ENCODE measurements at places on chromosomes 16 and 17.
A peak's percentile ranks its signal among the peaks of the same experiment; 100 is the strongest.

- no peak for DNase-seq
These were observed 169.2 kb downstream of the LAT start for GRCh38 chr16:29154088-29154487.

DNA sequence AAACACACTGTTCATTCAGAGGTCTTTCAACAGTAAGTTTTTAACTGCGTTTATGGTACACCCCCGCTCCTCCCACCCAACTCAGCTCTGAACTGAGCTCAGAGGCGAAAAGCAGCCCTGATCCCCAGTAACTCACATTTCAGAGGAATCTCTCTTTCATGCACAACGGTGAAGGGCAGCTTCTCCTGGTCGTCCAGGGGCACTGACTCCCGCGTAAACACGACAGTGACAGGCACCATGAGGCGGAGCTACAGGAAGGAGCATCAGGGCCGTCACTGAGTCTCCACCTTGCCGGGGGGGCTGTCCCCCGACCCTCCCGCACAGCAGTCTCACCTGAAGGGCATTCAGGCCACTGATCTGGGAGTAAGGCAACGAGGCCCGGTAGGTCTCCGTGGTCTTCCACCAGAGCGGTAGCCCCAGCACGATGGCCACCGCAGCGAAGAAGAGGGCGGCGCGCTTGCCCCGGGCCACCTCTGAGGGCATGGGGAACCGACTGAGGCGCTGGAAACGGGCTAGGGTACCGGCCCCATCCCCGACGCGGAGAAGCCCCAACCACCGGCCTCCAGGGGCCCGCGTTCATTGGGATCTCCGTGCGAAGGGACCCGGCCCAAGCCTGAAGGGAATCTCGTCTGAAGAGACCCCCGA lies 486 bp downstream of the PIGS start:
- peak; percentile 44 for DNase-seq

GRCh38 chr16:29775742-29776408 lies 2.2 kb upstream of the ZG16 start:
- no peak for DNase-seq

GRCh38 chr16:48822431-48822830 lies 212.5 kb upstream of the N4BP1 start:
- DNase-seq: no peak

- DNase-seq: peak; percentile 71
These were observed 19.9 kb upstream of the ZNF750 start for GRCh38 chr17:82859431-82860403.

DNA sequence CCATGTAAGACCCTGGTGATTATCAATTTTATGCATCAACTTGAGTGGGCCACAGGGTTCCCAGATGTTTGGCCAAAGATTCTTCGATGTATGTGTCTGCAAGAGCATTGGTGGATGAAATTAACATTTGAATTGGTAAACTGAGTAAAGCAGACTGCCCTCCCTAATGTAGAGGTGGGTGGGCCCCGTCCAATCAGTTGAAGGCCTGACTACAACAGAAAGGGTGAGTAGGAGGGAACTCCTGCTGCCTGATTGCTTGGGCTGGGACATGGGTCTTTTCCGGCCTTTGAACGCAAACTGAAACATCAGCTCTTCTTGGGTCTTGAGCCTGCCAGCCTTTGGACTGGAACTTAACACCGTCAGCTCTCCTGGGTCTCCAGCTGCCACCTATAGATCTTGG lies 90.6 kb downstream of the BMERB1 start:
- no peak for DNase-seq

DNA sequence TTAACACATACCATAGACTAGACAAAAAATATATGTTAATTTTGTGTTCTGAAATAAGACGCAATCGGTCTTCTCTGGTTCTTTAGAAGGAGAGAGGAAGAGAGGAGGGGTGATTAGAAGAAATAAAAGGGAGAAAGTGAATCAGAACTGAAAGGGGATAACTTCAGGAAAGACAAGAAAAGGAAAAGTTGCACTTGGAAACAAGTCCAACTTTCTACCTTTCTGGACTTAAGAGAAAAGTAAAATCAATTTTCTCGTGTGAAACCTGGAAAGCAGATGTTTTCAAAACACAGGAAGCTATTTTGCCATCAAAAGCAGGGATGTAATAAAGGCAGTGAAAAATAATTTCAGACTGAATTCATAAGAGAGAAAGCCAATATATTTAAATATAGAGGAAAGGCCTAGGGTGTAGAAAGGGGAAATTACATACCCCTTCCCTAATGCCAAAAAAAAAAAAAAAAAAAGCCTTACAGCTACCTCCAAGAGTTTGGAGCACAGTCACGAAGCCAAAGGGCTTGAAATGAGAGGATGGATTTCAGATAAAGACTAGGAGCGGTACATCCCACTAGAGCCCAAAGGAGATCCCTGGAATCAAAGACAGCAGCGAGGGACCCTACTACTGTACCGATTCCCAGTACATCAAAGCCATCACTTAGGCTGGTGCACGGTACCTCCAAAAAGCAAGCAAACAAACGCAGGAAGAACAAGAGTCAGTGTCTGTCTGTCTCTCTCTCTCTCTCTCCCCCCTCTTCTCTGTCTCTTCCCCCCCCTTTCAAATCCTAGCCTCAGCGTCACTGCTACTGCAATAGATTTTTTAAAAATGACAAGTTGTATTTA lies 12.1 kb upstream of the ZFHX3 start:
- no peak for DNase-seq

DNA sequence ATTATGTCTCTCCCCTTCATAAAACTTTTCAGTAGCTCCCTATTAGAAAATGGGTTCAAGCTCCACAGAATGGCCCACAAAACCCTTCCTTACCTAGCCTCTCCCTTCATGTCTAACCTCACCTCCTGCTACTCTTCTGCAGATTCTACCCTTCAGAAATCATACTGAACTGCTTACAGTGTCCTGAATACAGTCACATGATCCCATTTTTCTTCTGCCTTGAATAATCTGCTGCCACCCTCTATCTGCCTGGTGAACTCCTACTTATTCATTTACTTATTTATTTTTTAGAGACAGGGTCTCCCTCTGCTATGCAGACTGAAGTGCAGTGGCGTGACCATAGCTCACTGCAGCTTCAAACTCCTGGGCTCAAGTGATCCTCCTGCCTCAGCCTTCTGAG lies 15.0 kb downstream of the LASP1NB start:
- no peak for DNase-seq

GRCh38 chr17:11308531-11308930 lies 67.5 kb downstream of the SHISA6 start:
- no peak for DNase-seq

All from activated CD4-positive, alpha-beta T cell treated with anti-CD3 and anti-CD28 coated beads, Interleukin-2, amount 50 U/mL, for 16 hours (primary cell).